ENCODE measurements at places on chromosomes 2 and 18.

DNA sequence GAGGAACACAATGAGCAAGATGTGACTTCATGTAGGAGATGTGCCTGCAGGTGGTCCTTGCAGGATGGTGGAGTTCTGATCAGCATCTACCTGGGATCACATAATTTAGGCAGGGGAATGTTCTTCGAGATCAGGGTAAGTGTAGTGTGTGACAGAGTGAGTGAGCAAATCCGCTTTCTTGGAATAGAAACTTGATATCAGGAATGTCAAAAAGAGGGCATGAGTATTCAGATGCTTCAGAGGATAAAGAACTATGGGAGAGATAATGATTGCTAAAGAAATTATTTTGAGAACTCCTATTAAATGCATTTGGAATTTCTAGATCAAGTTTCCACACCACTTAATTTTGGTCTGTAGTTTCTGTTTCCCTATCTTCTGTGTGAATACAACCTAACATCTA, 463.6 kb upstream of the SLC14A2 start:
- DNase-seq = no peak

DNA sequence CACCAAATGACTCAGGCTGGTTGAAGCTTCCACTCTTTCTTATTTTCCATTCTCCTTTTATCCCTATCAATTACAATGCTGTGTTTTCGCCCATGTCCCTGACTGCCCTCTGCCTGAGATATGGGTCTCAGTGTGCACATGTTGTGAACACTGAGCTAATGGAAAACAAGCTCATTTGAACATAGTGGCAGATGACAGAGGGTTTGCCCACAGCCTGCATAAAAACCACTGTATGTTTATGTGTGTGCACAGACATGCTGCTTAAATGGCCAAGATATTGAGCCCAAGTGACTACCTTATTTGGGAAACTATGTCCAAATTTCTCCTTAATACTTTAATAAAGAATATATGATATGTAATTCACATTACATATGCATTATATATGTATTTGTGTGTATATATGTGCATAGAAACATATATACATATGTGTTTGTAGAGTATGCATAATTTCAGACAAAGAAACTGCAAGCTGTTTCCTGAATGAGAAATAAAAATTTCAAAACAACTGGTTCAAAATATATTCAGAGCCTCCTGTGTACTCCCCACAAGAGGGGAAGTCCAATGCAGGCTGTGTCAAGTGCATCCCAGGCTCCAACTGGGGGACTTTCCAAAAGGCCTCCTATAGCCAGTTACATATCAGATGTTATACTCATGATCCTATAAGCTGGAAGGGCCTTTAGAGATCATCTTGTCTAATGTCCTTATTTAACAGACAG, 92.7 kb upstream of the CD302 start:
- no peak for DNase-seq

DNA sequence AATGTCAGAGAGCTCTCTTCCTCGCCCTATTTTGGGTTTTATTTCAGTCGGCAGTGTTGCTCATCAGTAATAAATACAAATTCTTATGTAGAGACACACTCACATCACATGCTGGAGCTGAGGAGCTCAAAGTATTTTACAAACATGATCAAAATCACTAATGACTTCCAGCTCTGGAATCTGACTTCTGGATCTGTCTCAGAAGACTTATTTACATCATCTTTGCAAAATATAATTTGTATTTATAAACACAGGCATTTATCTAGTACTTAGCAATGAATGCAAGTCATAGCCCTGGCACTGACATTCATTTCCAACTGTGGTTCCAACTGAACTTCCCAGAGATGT, 327.1 kb downstream of the NCKAP5 start:
- DNase-seq = no peak

GRCh38 chr2:236828820-236829219, 256.9 kb upstream of the COPS8 start:
- DNase-seq = no peak

DNA sequence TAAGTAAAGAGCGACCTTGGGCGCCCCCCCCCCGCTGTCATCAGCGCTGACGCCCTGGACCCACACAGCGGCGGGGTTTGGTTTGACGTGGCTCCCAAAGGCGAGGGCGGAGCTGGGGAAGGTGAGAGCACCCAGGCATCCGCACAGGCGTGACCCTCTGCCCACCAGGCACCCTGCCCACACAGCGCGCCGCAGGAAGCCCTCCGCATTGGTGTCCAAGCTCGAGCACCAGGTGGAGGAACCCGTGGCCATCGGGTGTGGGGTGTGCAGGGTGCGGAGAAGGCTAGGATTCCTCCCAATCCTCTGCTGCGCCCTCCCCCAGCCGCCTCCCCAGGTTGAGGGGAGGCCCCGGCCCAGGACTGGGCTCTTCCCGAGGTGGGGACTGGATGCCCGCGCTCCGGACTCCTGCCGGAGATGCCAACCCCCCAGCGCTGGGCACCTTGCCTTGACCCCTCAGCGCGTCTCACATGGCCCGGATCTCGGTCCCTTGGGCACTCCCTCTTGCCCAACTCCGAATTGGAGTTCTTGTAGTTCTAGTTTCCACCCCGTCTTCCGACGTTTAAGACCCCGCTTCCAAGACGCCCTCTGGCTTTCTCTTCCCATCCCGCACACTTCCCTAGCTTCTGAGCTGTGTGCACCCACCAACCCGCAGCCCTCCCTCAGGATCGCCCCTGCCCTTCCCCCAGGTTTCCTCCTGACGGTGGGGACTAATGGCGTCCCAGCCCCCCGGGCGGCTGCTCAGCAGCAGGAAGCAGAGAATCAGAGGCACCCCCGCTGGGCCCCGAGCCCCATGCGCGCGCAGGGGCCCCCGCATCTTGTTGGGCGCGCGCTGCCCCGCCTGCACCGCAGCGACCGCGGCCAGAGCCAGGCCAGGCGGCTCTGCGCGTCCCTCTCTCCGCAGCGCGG, 25.9 kb upstream of the RESP18 start:
- DNase-seq = peak; percentile 23

DNA sequence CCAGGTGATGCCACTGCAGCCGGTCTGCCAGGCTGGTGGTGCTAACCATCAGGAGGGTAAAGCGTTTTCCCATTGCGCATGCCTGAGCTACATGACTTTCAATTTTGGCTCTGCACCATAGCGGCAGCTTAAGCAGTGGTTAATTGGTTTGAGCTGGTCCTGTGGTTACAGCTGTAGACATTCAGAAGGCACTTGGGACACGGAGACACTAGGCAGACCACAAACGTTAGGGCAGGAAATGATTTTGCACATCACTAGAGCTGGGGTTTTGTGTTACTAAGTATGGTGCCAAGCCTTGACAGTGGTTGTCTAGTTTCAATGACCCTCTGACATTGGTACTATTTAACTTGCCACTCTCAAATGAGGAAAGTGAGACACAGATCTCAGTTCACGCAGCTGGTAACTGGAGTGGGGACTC, 28.9 kb upstream of the CNOT11 start:
- DNase-seq = no peak

DNA sequence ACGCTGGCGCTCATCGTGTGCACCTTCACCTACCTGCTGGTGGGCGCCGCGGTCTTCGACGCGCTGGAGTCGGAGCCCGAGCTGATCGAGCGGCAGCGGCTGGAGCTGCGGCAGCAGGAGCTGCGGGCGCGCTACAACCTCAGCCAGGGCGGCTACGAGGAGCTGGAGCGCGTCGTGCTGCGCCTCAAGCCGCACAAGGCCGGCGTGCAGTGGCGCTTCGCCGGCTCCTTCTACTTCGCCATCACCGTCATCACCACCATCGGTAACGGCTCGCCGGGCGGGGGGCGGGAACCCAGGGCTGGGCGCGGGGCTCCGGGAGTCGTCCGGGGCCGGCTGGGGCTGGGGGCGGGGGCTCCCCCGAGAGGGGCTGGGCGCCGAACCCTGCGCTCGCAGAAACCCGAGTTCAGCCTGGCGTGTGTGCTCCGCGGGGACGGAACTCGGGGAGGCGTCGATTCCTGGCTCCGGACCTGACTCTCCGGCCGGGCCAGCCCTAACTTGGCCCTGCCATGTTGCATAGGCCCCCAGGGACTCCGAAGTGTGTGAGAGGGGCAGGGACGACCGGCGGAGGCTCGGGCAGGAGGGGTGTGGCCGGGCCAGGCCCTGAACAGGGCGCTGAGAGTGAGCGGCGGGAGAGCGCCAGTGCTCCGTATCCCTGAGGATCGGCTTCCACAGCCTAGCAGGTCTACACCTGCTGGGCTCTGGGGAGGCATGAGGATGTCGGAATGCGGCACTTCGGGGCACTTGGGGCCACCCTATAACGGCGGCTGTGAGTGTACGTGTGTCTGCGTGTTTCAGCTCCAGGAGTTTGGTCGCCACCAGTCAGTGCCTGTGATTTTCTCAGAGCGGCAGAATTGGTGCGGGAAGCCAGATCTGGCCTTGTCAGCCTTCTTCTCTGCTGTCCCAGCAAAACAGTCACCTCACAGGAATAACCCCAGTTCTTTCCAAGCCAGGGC, 651 bp downstream of the KCNK3 start:
- peak; percentile 69 for DNase-seq

GRCh38 chr2:217001740-217002139, 141.9 kb upstream of the TNP1 start:
- DNase-seq = no peak

- no peak for DNase-seq
Measured at GRCh38 chr2:83051538-83052170, 1407.4 kb downstream of the SUCLG1 start.

DNA sequence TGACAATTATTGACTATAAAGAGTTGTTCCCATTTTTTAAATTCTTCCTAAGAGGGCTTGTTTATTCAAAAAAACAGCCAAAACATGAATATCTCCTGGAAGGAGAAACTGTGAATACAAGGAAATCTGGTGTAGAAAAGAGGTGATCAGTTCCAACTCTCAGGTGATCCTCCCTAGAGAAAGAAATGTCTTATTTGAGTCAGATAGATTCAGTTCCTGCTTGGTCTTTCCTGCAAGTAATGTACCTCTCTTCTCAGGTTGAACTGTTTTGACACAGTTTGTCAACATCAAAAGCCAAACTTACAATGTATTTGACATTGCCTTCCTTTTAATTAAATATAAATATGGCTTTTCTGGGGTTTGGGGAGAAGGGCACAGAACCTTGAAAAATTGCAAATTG, 567.4 kb downstream of the ARHGAP15 start:
- no peak for DNase-seq

GRCh38 chr2:23574919-23575654, 190.1 kb downstream of the KLHL29 start:
- DNase-seq = no peak

DNA sequence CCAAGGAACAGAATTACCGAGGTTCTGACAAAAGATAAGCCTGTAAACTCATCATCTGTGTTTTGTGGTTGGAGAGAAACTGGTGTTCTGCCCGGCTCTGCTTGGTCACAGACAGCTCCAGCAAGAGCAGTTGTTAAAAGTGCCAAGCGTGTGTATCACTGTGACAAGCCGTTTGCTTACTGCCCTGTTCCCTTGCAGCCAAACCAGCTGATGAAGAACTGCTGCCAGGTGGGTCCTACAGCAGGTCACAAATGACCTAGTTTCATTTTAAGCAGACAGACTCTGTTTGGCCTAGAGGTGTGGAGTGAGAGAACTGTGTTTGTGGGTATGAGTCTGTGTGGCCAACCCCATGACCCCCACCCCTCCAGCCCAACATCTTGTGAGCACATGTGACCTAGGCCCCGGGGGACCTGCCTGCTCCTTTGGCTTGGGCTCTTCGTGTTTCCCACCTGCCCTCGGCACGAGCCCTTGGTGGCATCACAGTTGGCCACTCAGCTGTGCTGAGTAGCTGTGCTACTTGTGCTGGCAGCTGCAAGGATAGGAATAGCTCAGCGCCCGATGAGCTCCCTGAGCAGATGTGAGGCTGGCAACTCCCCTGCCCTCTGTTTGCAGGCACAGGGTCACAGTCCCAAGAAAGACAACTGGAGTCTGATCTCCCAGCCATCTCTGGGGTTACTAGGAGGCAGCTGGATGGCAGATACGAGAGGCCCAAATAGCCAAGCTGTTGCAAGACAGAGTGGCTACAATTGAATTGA, 9.7 kb downstream of the OXER1 start:
- DNase-seq = no peak

DNA sequence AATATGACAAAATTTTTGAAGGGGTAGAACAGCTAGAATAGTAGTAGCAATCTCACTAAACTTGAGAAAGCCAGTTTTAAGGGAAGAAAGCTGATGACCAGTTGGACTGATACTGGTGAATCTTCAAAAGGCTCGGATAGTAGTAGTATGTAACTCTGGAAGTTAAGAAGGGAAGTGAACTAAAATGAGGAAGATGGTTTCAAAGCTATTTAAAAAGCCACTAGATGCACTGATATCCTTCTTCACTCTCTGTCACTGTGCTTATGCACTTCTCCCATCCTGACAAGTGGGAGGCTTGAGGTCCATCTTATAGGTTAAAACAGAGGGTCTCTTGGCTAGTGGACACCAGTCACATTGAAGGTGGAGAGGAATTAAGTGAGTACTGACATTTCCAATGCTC, 141.1 kb downstream of the NCOA1 start:
- DNase-seq = no peak

GRCh38 chr2:85235281-85235680, 92.5 kb downstream of the TGOLN2 start:
- no peak for DNase-seq

DNA sequence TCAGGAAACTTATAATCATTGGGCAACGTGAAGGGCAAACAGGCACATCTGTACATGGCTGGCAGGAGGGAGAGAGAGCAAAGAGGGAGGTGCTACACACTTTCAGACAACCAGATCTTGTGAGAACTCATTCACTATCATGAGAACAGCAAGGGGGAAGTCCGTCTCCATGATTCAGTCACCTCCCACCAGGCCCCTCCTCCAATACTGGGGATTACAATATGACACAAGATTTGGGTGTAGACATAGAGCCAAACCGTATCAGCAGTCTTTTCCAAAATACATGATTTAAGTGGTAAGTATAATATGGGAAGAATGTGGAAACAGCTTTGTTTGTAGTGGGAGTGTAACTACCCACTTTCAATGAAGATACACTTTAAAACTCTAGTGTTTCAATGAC, 65.0 kb downstream of the EPB41L5 start:
- DNase-seq = no peak

DNA sequence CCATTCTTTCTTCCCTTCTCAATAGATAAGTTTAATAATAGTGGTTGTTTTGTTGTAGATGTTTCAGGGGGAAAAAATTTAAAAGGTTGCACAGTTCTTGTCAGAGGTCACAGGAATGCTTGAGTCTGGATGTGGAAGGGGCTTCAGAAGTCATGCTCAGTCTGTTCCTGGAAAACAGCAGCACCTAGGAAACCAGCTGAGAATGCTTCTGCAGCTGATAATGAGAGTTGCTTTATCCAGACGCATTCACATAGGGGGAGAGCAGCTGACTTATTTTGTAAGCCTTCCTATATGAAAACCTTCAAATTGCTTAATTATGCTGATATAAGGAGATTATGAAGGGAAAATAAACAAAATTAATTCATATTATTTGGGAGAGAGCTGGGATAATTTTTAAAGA, 235.5 kb downstream of the GULP1 start:
- DNase-seq = no peak

Data from NCI-H345 (cell line).